ENCODE measurements at places on chromosomes 3 and 15.

DNA sequence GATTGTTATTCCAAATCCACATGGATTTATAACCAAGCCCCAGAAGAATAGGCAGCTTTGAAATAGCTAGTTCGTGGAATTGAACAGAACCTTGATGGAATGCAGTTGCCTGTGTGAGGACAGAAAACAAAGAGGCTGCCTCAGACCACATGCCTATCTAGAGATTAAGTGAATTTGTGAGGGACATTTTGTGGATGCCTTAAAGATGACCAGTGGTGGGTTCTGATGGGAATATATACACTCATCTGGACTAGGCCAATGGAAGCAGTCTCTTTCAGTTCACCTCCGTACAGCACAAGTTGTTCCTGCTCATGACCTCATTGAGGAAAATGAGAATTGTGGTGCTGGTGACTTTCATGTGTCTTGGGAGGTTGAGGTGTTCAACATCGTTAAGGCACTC lies 63.2 kb upstream of the PYDC2 start:
- DNase-seq: no peak

DNA sequence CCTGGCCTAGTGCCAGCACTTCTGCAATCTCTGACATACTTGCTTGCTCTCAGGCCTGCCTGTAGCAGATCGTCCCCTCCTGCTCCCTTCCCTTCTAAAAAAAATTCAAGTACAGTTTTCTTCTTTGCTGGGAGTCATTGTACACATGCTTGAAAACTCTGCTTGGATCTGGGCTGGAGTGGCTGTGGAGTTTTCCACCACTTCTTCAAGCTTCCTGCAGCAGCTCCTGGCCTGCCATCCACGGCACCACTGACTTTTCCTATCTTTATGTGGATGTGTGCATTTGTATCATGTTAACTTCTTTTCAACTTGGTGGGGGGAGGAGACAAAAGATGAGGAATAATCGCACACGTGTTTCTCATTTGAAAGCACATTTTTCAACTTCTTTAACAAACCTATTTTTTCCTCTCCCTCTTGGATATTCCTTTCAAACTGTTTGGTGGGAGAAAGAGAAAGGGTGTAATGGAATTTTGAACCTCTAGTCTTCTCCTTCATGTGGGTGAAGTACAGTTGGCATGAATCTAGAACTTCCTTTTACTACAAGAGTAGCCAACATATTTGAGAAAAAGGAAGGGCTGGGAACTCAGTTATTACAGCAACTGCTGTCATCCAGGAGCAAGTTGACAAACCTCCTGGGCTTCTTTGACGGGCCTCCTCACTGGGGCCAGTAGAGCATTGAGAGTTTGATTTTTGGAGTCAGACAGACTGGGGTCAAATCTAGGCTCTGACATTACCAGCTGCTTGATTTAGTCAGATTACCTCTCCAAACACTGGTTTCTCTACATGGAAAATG lies 61.2 kb upstream of the LRTM1 start:
- no peak for DNase-seq

DNA sequence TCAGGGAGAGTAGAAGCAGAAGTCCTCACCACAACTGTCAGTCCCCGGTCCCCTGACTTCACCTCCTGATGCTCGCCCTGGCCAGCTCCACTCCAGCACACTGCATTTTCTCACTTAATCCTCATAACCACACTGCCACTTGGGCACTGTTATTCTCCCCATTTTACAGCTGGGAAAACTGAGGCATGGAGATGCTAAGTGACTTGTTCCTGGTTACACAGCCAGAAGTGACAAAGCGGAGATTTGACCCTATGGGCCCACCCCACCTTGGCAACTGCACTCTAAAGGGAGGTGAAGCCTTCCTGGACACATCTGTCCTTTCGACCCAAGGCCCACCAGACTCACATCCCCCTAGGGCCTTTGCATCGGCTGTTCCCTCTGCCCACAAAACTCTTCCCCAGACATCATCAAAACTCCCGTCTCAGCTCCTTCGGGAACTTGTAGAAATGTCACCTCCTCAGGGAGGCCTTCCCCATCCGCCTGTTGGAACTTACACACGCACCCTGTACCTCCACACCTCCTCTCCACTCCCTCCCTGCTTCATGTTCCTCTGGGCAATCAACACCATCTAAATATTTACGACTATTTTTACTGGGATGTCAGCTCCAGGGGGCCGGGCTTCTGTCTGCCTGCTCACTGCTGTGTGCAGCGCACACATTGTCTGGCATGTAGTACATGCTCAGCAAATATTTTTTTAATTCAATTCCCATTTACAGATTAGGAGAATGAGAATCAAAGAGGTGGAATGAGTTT lies 3.1 kb downstream of the GRIP2 start:
- no peak for DNase-seq

GRCh38 chr3:177929310-177929709 lies 606.9 kb upstream of the KCNMB2 start:
- DNase-seq: no peak

DNA sequence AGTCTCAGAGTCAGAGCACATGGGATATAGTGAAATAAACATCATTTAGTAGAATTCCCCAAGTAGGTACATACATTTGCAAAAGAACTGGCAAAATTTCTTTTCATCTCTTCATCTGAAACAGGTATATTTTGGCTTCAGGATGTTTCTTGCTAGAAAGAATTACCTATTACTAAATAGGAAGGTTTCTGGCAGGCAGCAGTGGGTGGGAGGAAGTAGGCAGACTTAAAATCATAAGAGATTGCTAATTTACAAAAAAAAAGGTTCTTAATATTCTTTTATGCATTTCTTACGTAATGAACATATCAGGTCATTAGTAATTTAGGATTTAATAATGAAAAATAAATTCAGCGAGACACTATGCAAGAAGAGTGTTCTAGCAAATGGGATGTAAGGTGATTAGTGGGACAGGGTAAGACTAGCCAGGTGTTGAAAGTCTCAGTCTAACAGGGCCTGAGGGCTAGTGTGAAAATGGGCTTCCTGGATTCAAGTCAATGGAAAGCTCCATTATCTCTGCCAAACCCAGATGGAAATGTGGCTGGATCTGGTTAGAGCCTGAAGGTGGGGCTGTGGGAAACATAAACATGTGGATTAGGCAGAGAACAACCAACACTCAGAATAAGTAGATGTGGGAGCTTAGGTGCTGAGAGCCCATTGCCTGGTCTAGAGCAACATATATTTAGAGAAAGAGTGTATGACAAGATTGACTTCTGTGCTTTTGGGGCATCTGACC lies 127.4 kb upstream of the FEZF2 start:
- DNase-seq: no peak

DNA sequence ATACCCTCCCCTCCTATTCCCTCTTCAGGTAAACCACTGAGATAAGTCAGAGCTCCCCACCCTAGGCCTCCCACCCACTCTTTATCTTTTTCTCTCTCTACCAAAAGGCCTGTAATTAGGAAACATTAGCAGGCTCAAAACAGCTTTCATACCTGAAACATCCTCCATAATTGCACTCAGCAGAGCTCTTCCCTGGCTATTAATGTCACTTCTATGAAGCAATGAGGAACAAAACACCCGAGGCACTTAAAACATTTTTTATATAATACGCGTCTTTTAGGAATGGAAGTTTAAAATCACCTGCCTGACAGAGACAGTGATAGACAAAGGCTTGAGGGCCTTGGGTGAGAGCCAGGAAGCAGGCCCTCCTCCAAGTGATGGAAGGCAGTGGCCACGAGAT lies 138.9 kb downstream of the EPHB1 start:
- DNase-seq: no peak

DNA sequence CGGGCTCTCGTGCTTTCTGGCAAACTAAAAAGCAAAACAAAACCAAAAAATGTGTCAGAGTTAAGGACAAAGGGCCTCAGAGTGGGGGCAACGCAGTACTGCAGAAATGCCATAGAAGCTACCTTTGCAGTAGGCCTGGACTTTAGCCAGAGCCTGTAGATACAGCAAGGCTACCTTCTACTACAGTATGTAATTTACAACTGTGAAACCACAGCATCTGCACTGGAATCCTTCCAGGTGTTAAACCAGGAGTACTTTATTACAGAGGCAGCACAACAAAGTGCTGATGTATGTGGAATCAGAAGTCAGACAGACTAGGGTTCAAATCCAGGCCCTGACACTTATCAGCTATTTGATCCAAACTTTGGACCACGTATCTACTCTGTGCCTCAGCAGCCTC lies 34.9 kb downstream of the RUBCN start:
- no peak for DNase-seq

DNA sequence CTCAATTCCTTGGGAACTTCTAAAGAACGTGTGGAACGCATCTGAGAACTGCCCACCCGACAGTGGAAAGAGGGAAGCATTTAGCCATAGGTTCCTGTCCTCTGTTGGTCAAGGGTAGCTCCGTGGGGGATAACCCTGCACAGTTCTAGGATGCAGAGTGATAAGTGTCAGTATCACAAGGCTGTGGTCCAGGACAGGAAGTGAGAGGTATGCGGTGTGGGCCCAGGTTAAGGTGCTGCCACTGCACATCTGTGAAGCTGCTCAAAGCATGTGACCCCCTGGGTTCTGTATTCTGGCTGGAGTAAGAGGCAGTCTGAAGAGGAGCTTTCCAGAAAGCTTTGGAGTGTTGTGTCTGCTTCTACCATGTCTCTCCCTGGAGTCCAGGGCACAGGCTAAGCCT lies 51.7 kb upstream of the HES1 start:
- no peak for DNase-seq

DNA sequence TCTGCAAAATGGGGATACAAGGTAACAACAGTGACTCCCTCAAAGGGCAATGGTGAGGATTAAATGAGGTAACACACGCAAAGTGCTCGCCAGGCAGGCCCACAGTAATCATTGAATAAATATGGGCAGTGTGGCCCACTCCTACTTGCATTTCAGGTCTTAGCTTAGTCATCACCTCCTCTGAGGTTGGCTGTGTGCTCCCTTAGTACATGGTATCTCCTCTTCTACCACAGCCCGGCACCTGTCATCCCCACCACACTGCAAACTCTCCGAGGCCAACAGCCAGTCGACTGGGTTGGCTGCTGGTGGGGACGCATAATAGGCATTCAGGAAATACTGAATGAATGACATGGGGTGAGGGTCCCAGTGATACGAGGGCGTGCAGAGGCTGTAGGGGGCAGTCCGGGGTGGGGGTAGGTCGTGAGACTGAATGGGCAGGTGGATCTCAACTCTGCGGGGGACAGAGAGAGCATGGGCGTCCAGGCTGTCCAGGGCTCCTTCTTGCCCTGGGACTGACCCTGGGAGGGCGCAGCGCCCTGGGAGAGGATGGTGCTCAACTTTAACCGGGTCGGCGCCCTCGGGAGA lies 375 bp upstream of the MYZAP start:
- DNase-seq: no peak

- no peak for DNase-seq
Observed at GRCh38 chr3:11290743-11291680, 18.8 kb downstream of the ATG7 start.

- DNase-seq: no peak
Observed at GRCh38 chr3:129231331-129232119, 17.9 kb upstream of the COPG1 start.

- peak; percentile 80 for DNase-seq
Observed at GRCh38 chr3:101803173-101803782, 24.3 kb downstream of the NXPE3 start.

DNA sequence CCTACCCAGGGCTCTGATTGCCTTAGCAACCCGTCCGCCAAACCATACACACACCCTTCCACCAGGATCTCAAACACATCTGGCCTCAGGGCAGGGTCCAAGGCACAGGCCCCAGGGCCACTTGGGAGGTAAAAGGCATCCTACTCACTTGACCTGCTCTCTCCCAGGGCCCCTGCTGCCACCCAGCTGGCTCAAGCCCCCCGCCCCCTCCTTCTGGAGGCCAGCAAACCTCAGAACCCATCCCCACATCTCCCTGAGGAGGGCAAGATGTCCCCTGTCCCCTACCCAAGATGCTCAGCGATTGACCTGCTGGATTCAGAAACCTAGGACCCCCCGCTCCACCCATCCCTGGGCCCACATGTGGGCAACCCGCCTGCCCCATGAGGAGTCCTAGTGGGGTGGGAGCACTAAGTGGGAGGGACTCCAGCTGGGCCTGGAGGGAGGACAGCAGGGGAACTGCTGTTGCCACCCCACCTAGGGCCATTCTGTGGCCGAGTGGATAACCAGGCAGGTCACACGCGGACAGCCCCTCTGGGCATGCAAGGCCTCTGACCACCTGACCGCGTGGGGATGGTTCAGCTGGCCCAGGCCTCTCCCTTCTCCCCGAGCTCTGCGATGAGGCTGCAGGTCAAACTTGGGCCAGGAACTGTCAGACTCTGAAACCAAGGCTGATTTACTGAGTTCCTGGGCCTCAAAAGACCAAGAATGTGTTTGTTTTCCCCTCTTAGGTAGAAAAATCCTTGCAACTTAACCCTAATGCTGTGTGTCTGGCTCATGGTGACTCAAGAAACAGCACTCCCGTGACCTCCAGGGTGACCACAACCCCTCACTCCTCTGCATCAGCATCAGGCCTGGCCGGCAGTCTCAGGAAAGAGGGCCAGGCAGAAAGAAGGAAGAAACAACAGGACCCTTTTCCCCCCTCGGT lies 4.2 kb downstream of the MFGE8 start:
- no peak for DNase-seq

DNA sequence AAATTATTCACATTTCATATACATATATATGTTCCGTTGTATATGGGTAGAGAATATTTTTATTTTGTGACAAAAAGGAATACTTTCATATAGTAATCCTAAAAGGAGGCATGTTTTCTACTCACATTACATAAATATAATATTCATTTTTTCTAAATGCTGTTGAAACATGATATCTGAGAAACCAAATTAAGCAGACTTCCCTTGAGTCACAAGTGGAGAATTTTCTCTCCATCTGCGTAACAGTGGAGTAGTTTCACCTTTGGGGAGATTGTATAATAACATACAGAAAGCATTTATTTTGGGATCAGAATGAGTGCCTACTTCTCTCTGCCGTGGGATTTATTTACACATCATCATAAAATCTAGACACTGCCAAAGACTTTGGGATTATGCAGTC lies 849.8 kb downstream of the NSUN3 start:
- no peak for DNase-seq

DNA sequence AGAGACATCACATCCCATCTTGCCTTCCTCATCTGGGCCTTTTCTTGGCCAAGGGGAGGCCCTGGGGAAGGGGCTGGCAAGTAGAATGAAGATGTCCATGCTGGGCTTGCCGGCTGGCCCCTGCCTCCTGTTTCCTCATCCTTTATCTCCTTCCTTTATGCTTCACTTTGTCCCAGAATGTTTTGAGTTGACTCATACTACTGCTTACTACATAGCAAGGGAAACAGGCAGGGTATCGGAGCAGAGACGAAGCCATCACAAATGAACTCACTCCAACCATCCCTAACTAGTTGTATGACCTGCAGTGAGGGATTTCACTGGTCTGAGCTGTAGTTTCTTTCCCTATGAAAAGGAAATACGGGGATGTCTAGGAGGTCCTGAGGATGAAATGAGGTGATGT lies 66.0 kb downstream of the CHDH start:
- DNase-seq: no peak

- no peak for DNase-seq
Observed at GRCh38 chr3:147758771-147759170, 349.6 kb downstream of the ZIC1 start.
